ENCODE measurements at places on chromosomes 7 and 10.

GRCh38 chr7:33258491-33258951 lies 129.2 kb downstream of the BBS9 start:
- no peak for DNase-seq

- DNase-seq = no peak
Measured at GRCh38 chr7:97513326-97513725, 218.6 kb upstream of the TAC1 start.

DNA sequence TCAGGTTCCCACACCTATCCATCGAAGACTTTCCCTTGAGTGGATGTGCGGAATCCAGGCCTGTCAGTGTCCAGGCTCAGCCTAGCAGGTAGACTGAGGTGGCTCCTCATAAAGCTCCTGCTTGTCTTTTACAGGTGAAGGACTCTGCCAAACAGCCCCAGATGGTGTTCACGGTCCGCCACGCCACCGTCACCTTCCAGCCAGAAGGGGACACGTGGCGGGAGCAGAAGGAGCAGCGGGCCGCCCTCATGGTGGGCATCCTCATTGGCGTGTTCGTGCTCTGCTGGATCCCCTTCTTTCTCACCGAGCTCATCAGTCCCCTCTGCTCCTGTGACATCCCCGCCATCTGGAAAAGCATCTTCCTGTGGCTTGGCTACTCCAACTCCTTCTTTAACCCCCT lies 13.9 kb downstream of the HTR5A start:
- DNase-seq = no peak

DNA sequence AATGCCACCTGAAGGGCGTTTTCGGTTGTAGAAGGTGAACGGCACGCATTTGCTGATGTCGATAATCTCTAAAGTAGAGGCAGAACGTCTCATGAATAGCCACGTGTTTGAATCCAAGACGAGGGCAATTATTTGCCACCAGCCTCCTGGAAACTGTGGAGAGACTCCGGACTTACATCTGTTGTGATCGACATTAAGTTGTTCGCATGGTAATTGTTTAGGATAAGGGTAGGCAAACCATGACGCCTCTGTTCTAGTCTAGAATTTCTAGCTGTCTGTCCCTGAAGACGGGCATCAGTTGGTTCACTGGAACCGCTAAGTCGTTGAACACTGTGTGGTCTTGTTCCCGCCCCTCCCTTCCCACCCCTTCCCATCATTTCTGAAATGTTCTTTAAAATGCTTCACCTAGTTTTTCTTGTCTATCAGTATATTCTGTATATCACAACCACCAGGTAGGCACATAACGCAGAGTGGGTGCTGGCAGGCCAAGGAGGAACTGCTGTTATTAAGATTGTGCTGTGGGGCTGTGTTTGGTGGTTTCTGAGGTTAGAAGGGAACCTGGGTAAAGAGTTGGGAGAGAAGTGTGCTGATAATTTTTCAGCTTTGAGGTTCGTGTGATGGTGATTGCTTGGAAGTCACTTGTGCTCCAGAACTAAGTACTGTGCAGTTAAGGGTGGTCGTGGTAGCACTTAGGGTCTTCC lies 1.2 kb downstream of the UBE3C start:
- DNase-seq = peak; percentile 13

DNA sequence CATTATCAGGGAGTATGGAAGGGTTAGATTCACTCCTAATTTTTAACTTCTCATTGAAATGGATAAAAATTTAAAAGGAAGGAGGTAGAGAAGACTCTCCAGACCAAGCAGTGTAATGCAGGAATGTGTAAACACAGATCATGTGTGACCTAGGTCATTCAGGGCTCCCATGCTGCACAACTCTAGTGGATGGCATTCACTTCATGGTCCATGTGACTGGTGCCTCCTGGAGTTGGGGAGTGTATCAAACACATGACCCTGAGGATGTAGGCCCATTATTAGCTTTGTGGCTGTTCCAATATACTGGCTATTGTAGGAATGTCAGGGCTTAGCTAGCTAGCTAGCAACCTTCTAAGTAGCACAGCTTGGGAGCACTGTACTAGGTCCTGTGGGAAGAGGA lies 109.9 kb downstream of the SLC25A13 start:
- DNase-seq = peak; percentile 45

- no peak for DNase-seq
Measured at GRCh38 chr10:97050205-97050745, 135.5 kb downstream of the SLIT1 start.

DNA sequence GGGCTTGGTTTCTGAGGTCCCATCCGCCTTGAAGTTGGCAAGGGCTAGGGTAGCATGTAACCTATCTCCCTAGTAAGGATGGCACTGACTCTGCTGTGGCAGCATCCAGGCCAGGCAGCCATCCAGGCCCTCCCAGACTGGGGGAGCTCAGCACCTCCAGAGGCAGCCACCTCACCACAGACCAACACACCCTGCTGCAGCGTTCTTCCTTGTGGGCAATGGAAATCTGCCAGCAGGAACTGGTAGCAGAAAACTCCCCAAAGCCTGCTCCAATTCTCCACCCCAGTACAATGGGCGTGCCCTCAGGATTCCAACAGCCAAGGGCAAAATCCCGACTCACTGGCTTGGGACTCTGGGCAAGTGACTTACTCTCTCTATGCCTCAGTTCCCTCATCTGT lies 27.5 kb downstream of the DLG5 start:
- DNase-seq = peak; percentile 82

DNA sequence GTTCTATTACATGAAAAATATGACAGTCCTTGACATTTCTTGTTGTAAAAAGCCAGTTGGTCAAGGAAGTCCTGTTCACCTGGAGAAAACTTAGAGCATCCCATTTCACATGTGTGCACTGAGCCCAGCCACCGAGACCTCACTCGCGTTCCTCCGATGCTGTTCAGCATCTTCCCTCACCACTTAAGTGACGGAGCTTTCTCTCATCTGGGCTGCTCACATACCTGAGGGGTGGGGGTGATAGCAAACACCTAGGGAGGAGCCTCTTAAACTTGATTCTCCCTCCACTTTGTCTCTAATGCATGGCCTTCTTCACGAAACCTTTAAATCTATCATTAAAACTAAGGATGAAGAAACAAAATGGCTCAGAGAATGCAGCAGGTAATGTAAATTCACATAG lies 950.2 kb downstream of the GATA3 start:
- no peak for DNase-seq

DNA sequence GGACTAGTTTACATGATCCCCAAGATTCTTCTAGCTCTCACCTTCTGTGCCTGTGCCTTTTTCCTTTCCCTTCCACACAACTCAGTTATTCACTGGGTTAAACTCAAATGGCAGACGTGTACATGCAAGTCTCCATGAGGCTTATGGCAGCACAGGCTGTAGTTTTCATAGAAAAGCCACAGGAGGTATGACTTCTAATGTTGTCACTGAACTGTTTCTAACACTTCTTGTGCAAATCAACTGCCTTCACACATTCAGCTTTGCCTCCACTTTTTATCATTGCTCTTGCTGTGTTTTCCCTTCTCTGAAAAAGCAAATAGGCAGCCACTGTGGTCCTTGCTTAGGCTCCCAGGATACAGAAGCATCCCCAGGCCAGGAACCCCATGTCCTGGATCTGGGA lies 5.3 kb upstream of the GIMAP5 start:
- DNase-seq = no peak

GRCh38 chr7:15494711-15495110 lies 67.1 kb downstream of the AGMO start:
- DNase-seq = no peak

DNA sequence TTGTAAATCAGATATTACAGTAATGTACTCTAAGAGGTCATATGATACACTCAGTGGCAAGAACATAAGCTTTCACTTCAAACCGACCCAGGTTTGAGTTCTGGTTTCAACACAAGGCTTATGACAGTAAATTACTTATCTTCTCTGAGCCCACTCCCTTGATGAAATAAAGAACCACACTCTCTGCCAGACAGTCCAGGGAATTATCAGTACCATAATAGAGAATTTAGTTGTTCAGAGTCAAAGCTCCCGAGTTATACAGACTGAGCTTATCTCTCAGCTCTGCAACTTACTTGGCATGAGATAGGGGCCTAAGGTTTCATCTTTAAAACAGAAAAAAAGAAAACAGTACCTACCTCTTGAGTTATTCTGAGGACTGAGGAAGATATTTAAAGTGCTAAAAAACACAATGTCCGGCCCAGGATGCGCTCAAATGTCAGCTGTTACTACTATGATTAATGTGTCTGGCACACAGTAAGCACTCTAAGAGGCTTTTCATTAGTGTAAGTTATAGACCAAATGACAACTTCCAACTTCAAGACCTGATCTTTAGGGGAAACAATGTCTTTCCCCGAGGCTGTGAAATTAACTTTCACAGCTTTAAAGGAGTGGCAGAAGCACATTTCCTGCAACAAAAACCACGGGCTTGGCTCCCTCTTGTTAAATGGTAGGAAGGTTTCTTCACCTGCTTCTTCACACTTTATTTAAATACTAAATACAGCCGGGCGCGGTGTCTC lies 38.1 kb downstream of the UBE2H start:
- no peak for DNase-seq

GRCh38 chr10:6532321-6532720 lies 47.8 kb downstream of the PRKCQ start:
- DNase-seq = no peak

DNA sequence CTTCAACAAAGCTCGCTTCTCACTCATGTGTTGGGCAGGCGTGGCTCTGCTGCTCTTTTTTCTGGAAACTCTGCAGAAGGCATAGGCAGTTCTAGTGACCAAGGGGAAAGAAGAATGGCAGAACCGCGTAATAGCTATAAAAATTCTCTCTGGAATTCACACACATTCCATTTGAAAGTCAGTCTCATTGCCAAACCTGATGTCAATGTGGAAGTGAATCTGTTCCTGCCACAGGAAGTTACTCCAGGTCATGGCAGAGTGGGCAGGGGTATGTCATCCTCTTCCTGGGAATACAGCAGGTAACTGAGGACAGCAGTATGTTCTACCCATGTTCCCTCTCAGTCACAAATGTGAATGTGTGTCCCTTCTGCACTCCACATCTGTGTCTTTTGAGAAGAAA lies 8.2 kb upstream of the PAXIP1 start:
- peak; percentile 18 for DNase-seq

DNA sequence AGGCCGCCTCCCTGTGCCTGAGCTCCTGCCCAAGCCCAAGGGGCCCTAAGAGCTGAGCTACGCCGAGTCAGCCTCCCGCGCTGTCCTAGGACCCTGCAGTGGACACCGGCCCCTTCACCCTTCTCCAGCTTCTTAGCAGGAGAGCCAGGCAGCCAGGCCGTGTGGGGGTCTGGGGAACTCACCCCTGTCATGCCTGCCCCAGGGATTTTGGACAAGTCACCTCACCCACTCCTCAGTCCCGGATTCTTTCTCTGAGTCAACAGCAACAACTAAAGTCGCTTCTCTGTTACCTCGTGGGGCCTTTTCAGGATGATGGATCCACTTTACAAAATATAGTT lies 79.3 kb downstream of the MKI67 start:
- DNase-seq = no peak

DNA sequence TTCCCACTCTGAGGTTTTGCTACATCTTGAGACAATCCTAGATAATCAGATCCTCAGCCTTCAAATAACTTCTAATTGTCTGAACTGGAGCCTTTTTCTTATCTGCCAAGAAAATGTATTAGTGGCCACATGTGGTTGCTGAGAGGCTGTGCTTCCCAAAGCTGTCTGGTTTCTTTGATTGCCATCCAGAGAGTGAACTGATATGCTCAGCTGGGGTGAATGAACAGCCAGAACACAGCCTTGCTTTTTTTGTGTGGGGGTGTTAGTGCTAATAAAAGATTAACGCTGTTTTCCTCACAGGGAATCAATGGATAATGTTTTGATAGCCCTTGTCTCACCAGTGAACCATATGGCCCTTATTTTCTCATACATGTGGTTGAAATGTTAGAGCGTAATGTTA lies 66.9 kb downstream of the BBS9 start:
- peak; percentile 44 for DNase-seq

DNA sequence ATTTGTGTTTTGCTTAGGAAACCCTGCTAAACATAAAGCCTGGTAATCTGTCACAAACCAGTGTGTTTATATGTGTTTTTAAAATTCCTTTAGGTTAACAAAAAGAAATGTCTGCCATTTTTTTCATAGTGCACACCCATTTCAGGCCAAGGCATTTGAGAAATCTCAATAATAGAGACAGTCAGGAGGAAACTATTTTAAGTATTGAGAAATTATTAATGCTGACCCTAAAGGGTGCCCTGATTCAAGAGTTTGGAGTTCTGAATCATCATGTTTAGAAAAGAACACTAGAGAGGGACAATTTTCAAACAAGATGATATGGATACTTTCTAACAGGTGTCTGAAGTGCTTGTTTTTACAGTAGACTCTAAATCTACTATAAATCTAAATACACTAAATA lies 28.7 kb downstream of the MALRD1 start:
- no peak for DNase-seq

GRCh38 chr10:129932182-129932581 lies 31.9 kb downstream of the EBF3 start:
- DNase-seq = no peak

DNA sequence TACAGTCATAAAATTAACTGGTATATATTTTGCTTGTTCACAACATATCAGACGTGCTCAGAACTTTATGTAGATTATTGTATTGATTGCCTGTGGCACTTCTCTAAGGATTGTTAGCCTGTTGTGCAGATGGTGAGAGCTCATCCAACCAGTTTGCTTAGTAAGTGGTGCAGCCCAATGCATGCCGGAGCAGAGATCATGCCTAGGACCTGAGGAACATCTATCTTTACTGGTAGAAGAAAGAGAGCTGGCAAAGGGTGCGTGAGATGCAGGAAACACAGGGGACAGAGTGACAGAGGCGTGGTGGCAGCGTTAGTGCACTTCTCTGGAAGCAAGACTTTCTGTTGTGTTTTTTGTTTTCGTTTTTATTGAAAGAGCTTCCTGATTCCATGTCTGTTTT lies 35.9 kb downstream of the CCM2 start:
- no peak for DNase-seq

- peak; percentile 46 for DNase-seq
Measured at GRCh38 chr7:50449881-50450589, at the start of gene FIGNL1. Gene FIGNL1, minus strand, starts transcription at chr7:50450350. Its CDS starts 3,063 bp downstream, at chr7:50447287.

DNA sequence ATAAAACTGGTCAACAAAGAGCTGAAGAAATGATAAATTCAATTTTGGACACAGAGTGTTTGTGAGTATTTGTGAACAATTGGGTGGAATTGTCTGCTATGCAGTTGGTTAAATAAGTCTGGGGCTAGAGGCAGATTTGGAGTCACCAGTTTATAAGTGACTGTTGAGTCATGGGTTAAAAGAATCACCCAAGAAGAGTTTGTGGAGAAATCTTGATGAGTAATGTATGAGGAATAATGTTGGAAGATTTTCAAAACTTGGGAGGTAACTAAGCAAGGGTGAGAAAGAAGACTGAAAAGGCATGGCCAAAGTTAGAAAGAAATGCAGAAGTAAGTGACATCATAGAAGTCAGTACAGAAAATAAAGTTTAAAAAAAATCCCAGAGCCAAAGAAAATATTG lies 750.7 kb downstream of the MAGI2 start:
- DNase-seq = peak; percentile 99

Measured in renal cortical epithelial cell (primary cell).